ENCODE measurements at places on chromosomes 2 and 18. TPM values are rescaled to one million over a fixed set of nuclear protein-coding genes. Genes with fewer than 3 reads are reported as not detected.

DCDC2C gene
- 0.31 TPM for polyA plus RNA-seq

DNA sequence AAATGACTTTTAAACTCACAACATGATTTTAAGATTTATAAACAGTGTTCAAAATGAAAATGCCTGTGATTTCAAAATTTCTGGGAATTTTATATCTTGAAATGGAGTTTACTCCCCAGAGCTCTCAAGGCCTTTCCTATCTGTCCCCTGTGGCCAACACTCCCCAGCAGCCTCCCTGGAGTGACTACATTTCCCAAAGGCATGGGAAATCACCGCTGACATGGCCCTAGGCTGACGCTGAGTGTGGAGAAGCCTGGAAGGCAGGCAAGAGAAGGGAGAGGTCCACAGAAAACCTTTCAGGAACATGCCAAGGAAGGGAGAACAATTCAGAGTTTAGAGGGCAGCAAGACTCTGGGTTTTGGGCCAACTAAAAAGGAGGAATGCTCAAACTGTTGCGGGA lies 20.2 kb upstream of the ZFP36L2 start:
- no peak for DNase-seq

LYPD6B gene
- 33.7 TPM for polyA plus RNA-seq

GRCh38 chr2:36672199-36672598 lies 24.3 kb upstream of the VIT start:
- DNase-seq: no peak

DNA sequence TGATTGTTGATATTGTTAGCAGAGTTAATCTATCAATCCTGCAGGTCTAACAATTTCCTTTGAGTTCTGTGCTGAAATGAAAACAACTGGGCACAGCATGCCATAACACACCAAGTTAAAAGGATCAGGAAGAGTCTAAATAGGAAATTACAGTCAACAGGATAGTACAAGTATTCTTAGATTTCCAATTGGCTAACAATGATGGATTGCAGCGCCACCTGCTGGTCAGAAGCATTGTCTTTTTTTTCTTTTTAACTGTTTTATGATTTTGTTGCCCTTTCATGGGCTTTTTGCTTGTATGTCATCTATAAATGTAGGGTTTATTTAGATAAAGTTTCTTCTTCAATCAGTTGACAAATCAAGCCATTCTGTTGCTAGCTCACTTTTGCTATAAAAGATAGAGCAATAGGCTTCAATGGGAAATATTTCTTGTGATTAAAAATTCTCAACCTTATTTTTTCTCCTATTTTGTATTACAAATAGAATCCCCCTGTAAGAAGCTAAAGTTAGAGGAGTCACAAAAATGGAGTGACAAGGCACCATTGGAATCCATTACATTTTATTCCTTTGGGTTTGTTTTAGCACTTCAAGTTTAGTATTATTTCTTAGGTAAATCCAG lies 40.8 kb upstream of the RPRM start:
- DNase-seq: peak; percentile 32

GRCh38 chr2:63500398-63500797 lies 87.9 kb downstream of the WDPCP start:
- no peak for DNase-seq

DNA sequence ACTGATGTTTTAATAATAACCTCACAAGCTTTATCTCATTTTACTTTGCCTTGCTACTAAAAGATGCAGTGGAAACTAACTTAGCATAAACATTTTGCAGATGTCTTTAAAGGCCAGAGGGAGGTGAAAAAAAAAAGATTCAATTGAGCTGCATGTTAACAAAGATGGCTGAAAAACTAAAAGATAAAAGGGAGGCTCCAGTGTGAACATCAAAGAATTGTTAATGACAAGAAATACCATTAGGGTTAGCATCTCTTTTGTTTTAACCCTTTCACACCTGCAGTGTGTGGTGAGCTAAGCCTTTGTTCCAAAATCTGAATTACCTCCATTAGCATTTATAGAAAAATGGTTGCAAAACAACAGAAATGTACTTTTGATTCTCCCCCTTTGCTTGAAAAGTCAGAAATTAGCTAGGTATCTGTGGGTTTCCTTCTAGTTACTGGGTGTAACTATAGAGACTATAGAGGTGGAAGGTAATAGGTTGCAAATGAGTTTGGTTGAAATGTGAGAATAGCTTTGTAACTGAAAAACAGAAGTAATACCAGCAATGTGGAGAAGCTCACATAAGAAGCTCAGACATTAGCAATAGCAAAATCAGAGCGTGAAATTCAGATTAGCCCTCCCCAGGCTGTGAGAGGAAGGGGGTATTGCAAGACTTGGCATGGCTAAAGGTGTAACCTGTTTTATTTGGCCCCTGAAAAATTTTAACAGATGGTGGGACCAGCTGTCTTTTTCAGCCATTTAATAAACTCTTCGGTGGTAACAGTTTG lies 34.8 kb upstream of the SP5 start:
- DNase-seq: no peak

DNA sequence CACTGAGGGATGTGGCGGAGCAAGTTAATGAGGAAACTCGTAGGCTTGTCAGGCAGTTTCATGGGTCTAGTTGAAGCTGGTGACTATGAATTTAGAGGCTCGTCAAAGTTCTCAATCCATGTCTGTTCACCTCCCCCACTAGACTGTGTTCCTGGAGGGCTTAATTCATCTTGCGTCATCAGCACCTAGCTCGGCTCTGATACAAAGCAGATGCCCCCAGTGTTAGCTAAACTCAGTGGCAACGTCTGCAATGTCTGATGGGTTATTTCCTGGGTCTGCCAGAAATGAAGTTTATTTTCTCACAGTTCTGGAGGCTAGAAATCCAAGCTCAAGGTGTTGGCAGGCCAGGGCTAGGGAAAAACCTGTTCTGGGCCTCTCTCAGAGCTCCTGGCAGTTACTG lies 140.6 kb downstream of the PID1 start:
- DNase-seq: no peak

DNA sequence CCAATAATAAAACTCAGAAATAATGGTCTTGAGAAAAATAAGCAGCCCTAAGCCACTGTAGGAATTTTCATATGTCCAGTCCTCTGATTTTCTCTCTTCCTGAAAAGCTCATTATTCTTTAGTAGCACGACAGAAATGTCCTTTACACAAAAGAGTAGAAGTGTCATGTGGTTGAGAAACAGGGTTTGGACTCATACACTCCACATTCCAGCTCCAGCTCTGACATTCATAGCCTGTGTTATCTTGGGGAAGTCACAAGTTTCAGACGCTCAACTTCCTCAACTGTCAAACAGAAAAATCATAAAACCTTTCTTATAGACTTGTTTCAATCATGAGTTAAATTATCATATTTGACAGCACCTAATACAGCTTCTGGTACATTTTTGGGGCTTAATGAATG lies 511.5 kb downstream of the TNS1 start:
- DNase-seq: no peak

GRCh38 chr2:143251681-143252080 lies 122.5 kb downstream of the ARHGAP15 start:
- no peak for DNase-seq

ADD2 gene
- 5.6 TPM for polyA plus RNA-seq

Data from right renal cortex interstitium (tissue), 3 donors.